Daoy (cell line): ENCODE measurements at places on chromosomes 11 and 22. TPM values are rescaled to one million over a fixed set of nuclear protein-coding genes. Genes with fewer than 3 reads are reported as not detected.

Gene VPREB1
- total RNA-seq: not detected in 2 replicates

- no peak for DNase-seq
Observed at GRCh38 chr22:20567371-20567847, 60.0 kb downstream of the MED15 start.

- peak; percentile 63 for DNase-seq
Observed at GRCh38 chr22:23285734-23286133, 105.4 kb downstream of the BCR start.

Gene MEI1
- 0.42 and 0.63 TPM in 2 replicates for total RNA-seq
